ENCODE measurements at places on chromosomes 11 and 22.

DNA sequence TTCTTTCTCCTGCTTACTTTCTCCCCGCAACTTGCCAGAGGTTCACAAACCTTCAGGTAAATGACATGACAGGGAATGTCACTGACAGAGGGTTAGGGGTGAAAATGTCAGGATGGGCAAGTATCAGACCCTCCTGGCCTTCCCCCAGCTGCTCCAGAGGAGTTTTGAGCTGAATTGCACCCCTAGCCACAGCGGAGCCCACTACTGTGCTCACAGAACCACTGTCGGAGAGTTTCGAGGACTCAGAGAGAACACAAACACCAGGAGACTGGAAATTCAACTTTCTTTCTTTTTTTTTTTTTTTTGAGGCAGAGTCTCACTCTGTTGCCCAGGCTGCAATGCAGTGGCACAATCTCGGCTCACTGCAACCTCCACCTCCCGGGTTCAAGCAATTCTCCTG is 21.5 kb upstream of the P2RY2 start:
- DNase-seq = no peak

DNA sequence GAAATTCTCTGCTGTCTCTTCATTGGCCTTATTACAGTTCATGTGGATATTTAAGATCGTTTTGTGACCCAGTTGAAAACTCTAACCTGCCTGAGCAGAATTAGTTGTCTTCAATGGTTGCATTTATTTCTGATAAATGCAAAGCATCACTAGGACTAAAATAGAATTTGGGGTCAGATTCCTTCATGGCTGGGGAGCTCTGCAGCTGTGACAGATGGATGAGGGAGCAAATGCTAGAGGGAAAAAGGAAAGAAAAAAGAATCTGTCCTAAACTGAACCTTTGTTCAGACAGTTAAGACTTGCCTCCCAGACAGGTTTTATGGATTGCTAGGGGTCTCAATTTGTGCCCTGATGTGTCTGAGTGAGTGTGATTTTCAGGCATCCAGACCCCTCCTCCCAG is 113.0 kb downstream of the SYT9 start:
- DNase-seq = no peak

DNA sequence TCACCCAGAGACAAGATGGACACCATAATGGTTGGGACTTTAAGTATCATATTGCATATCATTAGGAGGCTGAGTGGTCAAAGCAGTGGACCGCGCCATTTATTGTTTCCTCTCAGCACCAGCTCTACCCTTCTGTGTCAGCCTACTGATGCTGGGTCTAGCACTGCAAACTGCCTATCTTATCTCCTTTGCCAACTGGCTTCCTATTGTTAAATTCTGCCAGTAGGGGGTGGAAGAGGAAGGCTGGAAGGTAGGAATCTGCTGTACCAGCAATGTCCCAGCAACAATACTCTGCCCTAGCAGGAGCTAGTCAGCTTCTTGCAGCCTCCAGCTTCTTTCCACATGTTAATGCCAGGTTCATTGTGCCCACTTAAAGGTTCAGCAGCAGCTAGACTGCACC is 367.1 kb upstream of the PDGFD start:
- no peak for DNase-seq

- DNase-seq = no peak
Measured at GRCh38 chr22:44329179-44329796, 16.5 kb upstream of the SHISAL1 start.

DNA sequence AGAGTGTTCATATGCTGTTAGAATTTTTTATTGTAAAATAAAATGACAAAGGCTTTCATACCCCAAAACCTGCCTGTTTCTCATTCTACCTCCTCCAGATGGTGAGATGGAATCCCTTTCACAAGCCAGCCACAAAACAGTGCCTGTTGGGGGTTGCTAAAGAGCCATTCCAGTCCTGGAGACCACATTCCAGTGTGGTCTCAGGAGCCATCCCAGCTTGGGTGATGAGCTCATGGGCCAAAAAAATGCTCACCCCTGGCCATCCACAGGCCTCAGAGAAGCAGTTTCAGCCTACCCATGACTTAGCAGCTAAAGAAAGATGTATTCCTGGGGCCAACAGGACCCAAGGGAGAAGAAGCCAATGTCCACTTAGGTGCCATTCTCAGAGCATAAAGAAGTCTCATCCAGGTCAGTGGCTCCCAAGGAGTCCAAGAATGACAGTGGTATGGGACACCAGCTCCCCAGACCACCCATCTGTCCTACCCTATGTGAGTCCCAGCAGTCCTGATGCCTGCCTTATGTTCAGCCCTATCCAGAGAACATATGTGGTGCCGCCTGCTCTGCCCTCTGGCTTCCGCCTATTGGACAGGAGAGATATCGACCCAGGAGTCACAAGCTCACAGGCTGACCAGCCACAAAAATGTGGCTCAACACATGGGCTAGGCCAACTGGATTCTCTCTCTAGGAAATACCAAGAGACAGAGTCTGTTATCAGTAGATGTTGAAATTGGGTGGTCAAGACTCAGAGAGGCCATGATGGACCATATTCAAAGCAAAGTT is 26.4 kb downstream of the C11orf91 start:
- DNase-seq = no peak

GRCh38 chr11:75277211-75277805 is 36.7 kb downstream of the TPBGL start:
- no peak for DNase-seq

GRCh38 chr11:72326151-72326848 is 82.3 kb upstream of the PHOX2A start:
- DNase-seq = peak; percentile 49

DNA sequence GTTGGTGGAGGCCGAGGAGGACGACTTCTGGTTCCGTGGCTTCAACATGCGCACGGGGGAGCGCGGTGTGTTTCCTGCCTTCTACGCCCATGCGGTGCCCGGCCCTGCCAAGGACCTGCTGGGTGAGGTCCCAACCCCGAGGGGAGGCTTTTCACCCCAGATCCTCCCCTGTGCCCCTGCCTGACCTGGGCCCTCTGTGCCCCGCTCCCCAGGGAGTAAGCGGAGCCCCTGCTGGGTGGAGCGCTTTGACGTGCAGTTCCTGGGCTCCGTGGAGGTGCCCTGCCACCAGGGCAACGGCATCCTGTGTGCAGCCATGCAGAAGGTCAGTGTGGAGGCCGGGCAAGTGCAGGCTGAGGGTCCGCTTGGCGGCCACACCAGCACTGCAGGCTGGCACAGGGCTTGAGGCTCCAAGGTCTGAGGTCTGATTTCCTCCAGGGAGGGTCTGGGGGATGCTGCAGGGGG is 5.1 kb downstream of the MAPK8IP2 start:
- no peak for DNase-seq

DNA sequence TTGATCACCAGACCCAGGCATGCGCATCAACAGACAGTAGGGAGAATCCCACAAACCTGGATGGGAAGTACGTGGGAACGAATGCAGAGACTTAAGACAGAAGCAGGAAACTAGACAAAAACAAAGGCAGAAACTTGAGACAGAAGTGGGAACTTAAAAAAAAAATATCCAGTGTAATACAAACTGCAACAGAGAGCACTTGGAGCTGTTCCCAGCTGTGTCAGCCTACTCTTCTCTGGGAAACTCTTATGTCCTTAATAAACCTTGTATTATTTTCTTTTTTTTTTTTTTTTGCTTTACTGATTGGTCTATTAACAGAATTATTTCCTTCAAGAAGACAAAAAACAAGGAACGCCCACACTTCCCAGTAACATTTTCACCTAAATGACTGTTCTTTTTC is 1818.1 kb upstream of the RAG2 start:
- DNase-seq = no peak

DNA sequence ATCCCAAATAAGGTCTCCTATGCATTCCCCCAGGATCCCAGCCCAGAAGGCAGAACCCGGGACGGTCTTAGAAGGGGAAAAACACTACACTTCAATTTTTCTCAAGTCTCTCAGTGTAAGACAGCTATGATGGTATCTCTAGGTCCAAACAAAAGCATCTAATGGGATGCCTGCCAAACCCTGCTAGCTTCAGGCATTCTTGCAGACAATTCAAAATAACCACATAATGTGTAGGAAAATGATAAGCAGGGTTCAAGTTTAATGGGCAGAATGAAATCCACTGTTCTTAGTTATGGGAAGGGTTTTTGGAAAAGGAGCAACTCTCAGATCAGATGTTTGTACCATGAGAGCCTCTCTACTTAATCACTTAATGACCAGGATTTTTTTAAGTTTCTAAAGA is 119.8 kb upstream of the ANO1 start:
- no peak for DNase-seq

DNA sequence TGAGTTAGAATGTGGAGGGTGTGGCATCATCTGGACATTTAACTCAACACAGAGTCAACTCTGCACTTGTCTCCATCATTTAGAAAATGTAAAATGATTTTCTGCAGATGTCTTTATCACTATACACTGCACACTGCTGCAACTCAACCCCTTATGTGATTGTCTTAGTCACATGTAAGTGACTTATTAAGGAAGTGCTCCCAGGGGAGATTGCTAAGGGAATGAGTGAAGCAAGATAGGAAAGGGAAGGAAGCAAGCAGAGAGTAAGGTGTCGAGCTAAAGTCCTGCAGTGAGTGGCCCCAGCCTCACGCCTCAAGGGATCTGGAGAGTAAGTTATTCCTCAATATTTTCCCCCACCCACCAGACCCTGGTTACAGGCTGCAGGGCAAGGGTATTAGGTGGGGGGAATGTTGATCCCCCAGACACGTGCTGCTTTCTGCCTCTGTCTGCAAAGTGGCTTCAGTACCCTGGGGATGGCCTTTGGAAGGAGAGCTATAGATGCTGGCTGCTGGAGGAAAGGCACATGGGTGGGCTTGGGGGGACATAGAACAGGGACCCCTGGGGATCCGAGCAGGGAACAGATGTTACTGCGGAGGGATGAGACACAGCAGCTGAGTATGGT is 7.2 kb upstream of the CBX6 start:
- no peak for DNase-seq
